ENCODE measurements at places on chromosomes 7 and 10.

DNA sequence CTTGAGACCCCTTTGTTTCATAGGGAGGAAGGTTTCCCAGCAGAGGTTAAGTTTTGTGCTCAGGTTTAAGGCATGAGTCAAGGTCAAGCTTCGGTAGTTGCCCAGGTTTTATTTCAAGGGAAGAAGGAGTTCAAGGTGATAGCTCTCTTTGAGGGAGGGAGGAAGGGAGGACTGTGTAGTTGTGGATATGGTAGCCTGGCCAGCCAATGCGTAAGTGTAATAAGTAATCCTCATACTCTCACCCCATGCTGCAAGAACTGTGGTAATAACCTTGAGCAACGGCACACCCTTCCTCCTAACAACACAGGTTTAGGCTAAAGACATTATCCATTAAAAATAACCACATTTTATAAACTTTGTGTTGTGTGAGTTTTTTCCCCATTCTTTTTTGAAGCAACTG lies 478.9 kb downstream of the KCNMA1 start:
- DNase-seq, result no peak

DNA sequence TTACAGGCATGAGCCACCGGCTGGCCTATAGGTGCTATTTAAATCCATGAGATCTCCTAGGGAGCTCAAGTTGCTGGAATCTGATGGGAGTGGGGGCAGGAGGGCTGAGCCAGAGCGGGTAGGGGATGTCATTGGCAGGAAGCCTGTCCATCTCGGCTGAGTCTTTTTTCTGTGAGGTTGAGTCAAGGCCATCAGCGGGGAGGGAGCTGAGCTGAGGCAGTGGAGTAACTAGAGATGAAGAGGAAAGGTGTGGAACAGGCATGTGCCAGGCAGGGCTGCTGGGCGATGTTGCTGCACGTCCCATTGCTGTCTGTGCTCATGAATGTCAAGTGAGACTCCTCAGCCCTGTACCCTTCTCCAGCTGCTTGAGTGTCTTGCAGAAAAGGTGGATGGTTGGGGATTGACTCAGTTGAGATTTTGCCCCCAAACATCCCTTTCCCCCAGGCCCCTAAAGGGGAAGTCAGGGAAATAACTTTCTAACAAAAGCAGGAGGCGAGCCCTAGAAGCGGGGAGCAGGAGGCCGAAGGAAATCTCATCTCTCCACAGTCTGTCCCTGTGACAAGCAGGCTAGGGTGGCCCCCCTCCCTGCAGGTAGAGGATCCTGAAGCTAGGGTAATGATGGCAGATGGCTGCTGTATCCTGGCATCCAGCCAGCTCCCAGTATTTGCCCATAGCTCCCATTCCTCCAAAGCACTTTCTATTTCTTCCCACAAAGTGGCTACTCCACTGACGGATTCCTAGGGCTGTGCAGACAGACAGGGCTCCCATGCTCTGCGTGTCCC lies 5.4 kb downstream of the ATP6V1F start:
- no peak for DNase-seq

- DNase-seq, result no peak
Measured at GRCh38 chr10:80465451-80465835, 11.3 kb downstream of the TSPAN14 start.

DNA sequence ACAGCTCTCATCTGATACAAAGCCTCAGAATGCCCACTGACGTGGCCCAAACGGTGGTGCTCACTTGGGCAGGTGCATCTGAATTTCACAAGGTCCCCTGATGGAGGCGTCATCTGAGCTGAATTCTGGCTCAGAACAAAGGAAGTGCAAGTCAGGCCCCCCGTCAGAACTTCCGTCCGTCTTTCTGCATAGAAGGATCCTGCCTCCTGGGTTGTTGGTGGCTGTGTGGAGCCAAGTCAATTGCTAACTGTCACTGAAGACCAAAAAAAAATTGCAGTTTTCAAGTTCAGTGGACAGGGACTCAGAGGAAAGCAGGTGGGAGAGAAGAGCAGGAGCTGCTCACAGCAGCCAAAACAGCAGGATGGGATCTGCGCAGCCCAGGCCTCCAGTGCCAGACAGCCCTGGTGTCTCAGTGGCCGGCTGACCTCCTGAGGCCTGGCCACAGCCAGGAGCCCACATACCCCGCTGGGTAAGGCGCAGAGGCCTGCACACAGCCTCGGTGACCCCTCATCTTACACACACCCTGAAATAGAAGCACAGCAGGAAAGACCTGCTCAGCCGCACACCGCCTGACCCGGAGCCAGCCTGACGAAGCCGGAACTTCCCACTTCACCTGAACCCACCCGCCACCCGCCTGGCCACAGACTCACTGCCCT lies 49.4 kb downstream of the PYROXD2 start:
- peak; percentile 52 for DNase-seq

- no peak for DNase-seq
Measured at GRCh38 chr7:54260941-54261371, 281.2 kb upstream of the VSTM2A start.

DNA sequence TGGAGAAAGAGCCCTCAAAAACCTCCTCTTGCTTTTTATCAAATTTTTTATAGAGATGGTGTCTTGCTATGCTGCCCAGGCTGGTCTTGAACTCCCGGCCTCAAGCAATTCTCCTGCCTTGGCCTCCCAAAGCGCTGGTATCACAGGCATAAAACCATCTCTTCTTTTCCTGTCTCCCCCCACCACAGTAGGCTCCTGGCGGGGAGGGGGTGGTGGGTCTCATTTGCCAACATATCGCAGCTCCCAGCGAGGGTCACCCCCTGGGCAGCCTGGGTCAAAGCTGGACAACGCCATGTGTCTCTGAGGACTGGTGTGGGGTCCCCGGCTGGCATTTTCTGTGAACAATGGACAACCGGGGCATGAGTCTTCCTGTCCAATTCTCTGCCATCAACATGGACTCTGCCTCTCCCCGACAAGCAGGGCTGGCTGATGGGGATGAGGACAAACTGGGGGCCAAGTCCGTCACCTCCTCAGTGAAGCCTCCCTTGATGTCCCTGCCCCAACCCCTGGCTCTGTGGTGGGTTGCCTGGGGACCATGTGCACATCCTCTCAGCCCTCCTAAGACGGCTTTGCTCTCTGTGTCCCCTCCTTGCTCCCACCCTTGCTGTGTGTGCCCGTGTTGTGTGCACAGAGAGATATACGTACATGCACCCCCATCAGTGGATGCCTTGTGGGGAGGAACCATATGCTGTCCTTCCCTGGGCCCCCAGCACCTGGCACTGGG lies 86.4 kb upstream of the GNA12 start:
- no peak for DNase-seq

DNA sequence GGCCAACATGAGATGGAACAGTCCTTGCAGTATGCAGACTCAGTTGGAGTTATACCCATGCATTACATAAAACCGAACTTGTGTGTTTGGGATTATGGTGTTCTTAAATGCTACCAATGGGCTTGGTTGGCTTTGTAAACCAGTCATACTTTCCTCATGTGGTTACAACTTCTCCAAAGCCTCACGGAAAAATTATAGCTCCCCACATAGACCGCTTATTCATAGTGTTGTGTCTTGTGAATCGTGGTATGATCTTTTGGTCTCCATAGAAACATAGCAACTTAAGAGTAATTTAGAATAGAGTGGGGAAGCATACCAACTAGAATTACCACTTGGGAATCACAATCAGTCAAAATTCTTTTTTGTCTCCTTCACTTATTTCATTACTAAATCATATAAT lies 112.3 kb upstream of the FZD1 start:
- no peak for DNase-seq

DNA sequence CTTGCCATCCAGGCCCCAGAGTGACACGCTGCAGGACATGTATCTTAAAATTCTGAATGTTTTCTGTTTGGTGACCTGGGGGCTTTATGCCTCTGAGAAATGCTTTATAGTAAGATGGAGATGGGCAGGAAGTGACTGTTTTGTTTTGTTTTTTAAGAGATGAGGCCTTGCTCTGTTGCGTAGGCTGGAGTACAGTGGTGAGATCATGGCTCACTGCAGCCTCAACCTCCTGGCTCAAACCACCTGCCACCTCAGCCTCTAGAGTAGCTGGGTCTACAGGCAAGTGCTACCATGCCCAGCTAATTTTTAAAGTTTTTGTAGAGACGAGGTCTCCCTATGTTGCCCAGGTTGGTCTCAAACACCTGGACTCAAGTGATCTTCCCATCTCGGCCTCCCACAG lies 20.6 kb downstream of the ZNF777 start:
- no peak for DNase-seq

DNA sequence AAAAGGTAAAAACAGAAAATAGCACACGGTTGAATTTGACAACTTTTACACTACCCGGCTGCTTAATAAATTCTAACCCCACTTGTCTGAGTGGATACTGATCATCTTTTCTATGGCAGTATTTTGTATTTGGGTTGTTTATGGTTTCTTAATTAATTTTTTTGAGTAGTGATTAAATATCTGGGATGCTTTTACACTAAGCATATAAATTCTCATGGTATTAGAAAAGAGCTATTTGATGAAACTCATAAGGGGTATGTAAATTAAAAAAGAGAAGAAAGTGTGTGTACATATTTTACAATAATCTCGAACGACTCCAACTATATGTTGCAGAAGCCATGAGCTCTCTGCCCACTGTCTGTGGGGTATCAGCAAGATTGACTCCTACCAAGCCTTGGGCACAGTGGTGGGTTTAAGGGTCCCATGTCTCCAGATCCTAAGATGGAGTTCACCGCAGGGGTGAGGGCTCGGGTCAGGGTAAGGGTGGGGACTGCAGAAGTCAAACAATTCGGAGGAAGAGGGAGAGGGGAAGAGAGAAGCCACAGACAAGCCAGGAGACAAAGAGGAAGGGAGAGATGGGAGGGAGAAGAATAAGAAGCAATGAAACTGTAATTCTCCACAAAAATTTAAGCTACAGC lies 7.6 kb upstream of the HOXA13 start:
- no peak for DNase-seq

GRCh38 chr7:118148930-118149329 lies 35.0 kb upstream of the LSM8 start:
- no peak for DNase-seq

DNA sequence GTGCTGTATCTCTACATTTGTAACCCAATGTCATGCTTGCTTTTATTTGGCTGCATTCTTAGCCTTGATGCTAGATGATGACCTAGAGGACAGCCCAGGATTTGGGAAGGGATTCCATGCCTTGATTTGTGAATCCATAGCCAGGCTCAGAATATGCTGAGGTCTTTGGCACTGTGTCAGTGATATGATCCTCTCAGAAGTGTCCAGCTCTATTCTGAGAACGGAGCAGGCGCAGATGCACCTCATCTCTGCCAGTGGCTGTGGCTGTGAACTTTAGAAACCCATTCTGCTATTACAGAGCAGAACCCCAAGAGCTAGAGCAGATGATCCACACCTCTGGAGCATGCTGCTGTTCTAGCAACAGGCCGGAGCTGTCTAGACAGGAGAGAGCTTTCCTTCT lies 212.8 kb downstream of the TRIL start:
- no peak for DNase-seq

DNA sequence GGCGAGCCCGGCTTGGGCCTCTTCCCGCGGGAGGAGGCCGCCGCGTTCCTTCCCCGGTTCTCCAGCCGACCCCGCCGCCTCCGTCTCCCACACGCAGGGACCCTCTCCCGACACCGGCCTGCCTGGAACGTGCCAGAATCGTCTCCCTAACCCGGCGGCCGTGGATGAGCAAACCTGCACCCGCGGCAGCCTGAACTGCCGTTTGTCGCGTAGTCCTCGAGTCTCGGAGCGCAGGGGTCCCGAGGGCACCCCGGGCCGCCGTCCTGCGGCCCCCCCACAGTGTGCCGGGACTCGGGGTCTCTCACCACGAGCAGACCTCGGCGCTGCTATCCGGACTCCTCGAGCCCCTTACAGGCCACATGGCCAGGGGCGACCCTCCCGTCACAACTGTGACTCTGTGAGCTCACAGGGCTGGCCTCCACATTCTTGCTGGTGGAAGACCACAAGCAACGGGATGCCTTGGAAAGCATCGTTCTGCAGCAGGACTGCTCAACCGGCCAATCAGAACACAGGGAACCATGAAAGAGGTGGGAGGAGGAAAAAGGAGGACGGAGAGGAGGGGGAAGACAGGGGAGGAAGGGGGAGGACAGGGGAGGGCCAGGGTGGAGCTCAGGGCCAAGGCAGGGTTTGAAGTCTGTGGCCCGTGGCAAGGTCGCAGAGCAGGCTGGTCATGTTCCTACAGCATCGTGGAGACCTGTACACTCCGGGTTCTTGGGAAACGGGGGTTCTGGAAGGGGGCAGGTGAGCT lies 276.9 kb downstream of the DNAJB6 start:
- peak; percentile 78 for DNase-seq
